ENCODE measurements at places on chromosomes 5 and 9.

GRCh38 chr5:15103864-15104263 lies 232.3 kb upstream of the ANKH start:
- no peak for DNase-seq

DNA sequence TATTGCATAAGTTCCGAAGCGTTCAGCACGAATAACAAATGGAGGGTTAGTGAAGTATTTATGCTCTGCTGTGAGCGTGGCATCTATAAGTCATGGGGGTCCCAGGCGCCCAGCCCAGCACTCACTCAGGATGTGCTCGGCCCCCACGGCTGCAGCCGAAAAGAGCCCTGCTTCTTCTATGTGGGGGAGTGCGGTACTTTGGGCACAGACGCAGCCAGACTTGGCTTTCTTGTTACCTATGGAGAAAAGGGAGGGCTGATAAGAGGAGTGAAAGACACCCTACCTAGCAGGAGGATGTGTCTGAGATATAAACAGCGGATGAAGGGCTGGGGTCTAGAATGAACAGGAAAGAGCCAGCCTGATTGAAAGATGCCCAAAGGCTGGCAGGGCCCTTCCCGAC lies 51.4 kb downstream of the MRPL36 start:
- no peak for DNase-seq

DNA sequence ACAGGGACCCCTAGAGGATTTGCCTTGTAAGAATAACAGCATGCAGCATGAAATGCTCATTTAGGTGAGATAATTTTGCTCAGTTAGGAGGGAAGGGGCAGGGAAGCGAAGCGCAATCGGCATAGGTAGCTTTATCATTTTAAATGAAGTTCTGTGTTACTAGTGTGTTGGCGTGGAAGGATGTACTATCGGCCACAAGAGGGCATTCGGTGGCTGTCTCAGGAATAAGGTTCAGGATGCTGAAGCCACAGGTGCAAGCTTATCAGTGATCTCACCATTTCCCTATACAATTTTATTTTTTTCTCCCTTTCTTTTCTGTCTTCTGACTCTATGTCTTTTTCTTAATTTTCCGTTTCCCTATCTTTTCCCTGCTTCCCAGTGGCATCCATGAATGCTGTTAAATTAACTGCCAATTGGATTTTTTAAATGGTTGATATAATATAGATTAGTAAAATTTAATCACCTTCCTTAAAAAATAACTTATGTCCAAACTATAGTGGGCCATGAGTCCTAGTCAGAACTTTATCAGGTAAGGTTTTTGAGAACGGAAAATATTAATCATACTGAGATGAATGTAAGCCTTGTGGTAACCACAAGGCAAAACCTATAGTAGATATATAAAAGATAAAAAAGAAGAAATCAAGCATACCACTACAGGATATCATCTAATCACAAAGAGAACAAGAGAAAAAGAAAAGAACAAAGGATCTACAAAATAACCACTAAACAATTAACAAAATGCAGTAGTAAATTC lies 1.2 kb upstream of the INSL6 start:
- DNase-seq, result peak; percentile 51

- DNase-seq, result no peak
Measured at GRCh38 chr9:89863141-89863540, 258.3 kb downstream of the GADD45G start.

DNA sequence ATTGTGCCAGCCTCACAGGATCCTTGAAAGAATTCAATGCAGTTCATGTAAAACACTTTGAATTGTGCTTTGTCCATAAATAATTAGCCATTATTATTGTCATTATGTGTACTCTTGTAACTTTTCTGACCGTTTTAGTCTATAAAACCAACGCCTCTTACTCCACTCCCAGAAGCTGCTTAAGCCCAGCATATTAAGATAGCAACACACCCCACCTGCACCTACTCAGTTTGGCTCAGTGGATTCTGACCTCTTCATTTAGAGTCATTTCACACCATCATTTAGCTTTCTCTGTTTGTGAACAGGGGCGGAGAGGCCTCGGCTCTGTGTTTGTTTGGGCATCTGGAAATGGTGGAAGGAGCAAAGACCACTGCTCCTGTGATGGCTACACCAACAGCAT lies 205.1 kb downstream of the PCSK5 start:
- DNase-seq, result no peak

GRCh38 chr5:148186248-148187003 lies 16.4 kb upstream of the SPINK6 start:
- no peak for DNase-seq

GRCh38 chr5:125274211-125274610 lies 527.8 kb upstream of the ZNF608 start:
- no peak for DNase-seq

- DNase-seq, result no peak
Measured at GRCh38 chr5:112351225-112351624, 67.9 kb downstream of the EPB41L4A start.

GRCh38 chr5:53557386-53557785 lies 3.1 kb upstream of the NDUFS4 start:
- no peak for DNase-seq

- no peak for DNase-seq
Measured at GRCh38 chr9:108525186-108525585, 330.6 kb downstream of the ACTL7B start.

- DNase-seq, result no peak
Measured at GRCh38 chr5:168086104-168086610, 205.3 kb upstream of the WWC1 start.

DNA sequence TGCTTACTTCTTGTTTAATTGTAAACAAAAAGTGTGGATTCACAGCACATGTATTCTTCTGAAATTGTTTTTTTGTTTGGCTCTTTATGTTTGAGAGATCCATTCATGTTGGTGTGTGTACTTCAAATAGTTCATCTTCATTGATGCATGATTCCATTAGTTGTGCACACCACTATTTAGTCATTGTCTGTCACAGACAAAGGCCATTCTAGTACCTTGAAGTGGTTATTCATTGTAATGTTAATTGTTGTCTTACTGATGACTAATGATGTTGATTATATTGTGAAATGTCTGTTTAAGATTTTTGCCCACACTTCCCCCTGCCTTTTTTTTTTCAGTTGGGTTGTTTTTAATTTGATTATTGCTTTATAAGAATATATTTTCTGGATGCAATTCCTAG lies 391.3 kb downstream of the DIRAS2 start:
- no peak for DNase-seq

DNA sequence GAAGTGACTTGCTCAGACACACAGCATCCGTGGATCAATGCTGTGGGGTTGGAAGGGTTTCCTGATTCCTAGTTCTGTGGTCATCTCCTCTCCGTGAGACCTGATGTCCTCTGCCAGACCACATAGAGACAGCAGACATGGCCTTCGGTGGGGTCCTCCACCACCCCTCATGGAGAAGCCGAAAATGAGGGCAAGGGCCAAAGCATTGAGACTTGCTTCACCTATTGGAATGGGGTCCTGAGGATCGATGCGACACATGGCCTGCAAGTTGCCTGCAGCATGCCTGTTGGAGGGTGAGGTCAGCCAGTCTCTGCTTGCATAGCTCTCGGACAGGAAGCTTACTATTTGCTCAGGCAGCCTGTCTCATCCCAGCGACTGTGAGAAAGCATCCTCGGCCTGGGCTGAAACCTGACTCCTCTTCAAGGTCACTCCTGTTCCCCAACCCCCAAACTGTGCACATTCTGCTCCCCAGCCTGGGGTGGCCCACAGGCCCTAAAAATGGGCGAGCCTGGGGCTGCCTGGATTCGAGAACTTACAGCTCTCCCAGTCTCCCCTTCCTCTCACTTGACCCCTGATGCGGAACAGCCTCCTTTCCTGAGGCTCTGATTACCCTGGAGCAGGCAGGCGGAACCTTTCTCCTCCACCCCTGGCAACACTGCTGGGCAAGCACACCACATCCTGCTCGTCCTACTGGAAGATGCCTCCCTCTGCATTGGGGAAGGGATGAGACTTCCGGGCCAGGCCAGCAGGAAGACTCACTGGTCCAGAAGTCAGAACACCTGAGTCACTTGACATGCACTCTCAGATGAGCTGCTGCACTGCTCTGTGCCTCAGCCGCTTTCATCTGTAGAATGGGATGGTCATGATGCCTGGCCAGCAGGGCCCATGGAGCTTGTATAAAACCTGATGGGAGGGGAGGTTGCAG lies 186.9 kb downstream of the RGS3 start:
- no peak for DNase-seq

DNA sequence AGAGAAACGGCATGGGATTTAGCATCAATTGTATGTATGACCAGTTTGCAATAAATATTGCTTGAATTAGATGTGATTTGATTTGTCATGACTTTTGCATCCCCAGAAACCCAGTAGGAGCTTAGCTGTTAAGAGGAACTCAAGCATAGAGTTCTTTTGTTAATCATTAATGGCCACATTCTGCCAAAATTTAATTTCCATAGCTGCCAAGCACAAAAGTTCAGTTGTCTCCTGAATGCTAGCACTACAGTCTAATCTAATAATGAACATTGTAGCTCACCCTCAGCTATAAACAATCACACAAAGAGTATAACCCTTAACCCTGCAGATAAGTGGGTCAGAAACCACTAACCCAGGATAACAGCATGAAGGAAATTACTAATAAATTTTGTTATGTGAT lies 169.8 kb upstream of the GRAMD2B start:
- DNase-seq, result no peak

DNA sequence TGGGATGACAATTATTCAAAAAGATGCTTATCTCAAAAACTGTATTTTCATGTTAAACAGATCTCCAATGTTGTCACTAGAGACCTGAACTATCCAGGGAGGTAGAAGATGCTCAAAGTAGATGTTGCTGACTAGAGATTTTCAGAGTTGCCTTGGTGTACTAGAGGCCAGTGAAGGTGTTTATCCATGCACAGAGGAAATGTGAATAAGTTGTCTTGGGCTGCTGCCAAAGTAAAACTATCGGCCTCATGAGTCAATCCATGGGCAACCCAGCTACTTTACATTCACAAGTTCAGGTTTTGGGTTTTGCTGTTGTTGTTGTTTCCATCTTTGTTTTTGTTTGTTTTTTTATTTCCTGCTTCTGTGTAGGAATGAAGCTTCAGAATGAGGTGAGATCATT lies 141.1 kb upstream of the RANBP3L start:
- no peak for DNase-seq
